ENCODE measurements at places on chromosomes 3 and 15.

DNA sequence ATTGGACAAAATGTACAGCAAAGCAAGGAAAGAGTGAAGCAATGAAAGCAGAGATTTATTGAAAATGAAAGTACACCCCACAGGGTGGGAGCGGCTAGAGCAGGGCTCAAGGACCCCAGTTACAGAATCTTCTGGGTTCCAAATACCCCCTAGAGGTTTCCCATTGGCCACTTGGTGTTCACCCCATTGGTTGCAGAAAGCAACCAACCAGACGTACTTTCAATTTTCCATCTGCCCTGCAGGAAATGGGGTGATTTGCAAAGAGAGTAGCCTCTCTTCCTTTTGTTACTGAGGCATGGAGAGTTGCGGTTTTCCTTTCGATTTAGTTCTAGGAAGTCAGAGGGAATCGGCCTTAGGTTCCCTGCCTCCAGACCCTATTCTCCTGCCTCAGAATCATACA, 2.4 kb downstream of the PML start:
- no peak for DNase-seq

- no peak for DNase-seq
Measured at GRCh38 chr15:77636209-77636608, 3.5 kb upstream of the LINGO1 start.

GRCh38 chr3:157127831-157128767, 31.8 kb downstream of the CCNL1 start:
- DNase-seq: peak; percentile 28

DNA sequence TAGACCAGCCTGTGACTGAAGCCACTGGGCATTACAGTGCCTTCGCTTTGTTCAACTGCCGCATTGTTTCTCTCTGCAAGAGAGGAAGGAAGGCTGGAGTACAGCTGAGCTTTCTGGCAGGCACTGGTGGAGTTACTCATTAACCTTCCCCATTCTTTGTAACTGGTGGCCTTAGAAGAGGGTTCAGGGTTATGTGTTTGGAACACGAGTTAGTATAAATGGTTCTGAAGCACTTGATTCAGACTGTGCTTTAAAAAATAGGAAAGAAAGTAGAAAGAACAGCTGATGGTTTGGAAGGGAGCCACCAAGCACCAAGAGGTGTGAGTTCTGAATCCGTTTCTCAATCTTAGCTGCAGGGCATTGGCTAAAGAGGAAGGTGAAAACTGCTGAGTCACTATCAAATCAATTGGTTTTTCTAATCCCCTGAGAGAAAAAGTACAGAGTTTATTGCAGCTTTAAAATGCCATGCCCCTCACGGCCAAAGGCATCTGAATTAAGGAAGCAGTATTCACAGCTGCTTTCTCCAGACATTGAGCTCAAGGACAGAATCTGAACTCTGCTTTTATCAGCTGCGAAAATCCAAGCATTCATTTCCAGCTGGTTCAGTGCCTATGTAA, 3.6 kb downstream of the HGD start:
- DNase-seq: no peak

GRCh38 chr3:22969276-22969675, 233.9 kb upstream of the UBE2E2 start:
- DNase-seq: no peak

GRCh38 chr3:71406972-71407810, 176.3 kb downstream of the FOXP1 start:
- DNase-seq: no peak

- DNase-seq: no peak
Measured at GRCh38 chr3:122988508-122988907, 39.1 kb downstream of the SEMA5B start.

DNA sequence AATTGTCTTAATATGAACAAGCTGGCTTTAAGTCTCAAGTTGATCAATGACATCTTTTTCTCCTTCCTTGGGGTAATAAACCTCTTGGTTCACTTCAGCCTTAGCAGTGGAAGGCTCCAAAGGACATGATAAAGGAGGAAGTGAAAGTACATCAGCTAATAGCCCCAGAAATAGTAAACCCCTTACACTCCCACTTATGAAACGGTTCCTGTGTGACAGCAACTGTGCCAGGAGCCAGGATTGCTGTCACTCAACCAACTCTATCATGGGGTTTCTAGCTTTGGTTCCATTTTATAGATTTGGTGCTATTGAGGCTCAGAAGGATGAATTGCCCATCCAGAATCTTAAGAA, 216.7 kb downstream of the ABHD5 start:
- DNase-seq: no peak

All from stimulated activated CD8-positive, alpha-beta memory T cell treated with anti-CD3 and anti-CD28 coated beads, Interleukin-12 subunit alpha, Interleukin-12 subunit beta, amount 100 ng/mL, for 4 hours (primary cell).